Subcutaneous preadipocyte (primary cell): ENCODE measurements at places on chromosomes 5 and 9. TPM values are rescaled to one million over a fixed set of nuclear protein-coding genes. Genes with fewer than 3 reads are reported as not detected.

CD14 gene
- 0.73 and 0.98 TPM in 2 replicates for total RNA-seq

SERF1B gene
- 9.2 and 10.0 TPM in 2 replicates for total RNA-seq

TEK gene
- total RNA-seq = 0.59 and 0.73 TPM in 2 replicates

BTNL8 gene
- total RNA-seq = not detected in 2 replicates

PCDHGA9 gene
- 2.9 and 4.3 TPM in 2 replicates for total RNA-seq

PCDHB14 gene
- under 0.01 and 0.20 TPM in 2 replicates for total RNA-seq

GRM6 gene
- not detected in 2 replicates for total RNA-seq

PROB1 gene
- total RNA-seq = 0.73 and 1.8 TPM in 2 replicates

AKNA gene
- 4.8 and 6.8 TPM in 2 replicates for total RNA-seq

PDLIM7 gene
- 63.9 and 69.4 TPM in 2 replicates for total RNA-seq

SHOC1 gene
- total RNA-seq = not detected in 2 replicates

ZNF454 gene
- 0.78 and 1.8 TPM in 2 replicates for total RNA-seq

TBC1D2 gene
- 12.9 and 22.7 TPM in 2 replicates for total RNA-seq

IFNK gene
- not detected in 2 replicates for total RNA-seq

LURAP1L gene
- 28.9 and 34.9 TPM in 2 replicates for total RNA-seq

MEIKIN gene
- total RNA-seq = not detected in 2 replicates

FOXD4 gene
- under 0.01 and 0.39 TPM in 2 replicates for total RNA-seq

C5 gene
- 4.4 and 5.1 TPM in 2 replicates for total RNA-seq

LAMC3 gene
- 0.20 and 0.37 TPM in 2 replicates for total RNA-seq

PCDHB16 gene
- 0.20 and 0.37 TPM in 2 replicates for total RNA-seq

SAPCD2 gene
- total RNA-seq = 6.6 and 8.2 TPM in 2 replicates

NUDT12 gene
- 11.4 and 13.1 TPM in 2 replicates for total RNA-seq

SMIM33 gene
- not detected in 2 replicates for total RNA-seq

ADAMTSL1 gene
- total RNA-seq = 134 and 166 TPM in 2 replicates

GPX3 gene
- total RNA-seq = 3.1 and 32.3 TPM in 2 replicates

PKN3 gene
- total RNA-seq = 1.8 and 3.3 TPM in 2 replicates

CNTLN gene
- 12.5 and 17.4 TPM in 2 replicates for total RNA-seq

PDZD2 gene
- under 0.01 and 0.73 TPM in 2 replicates for total RNA-seq

CSF1R gene
- total RNA-seq = not detected in 2 replicates

PCDHA9 gene
- under 0.01 TPM in 2 replicates for total RNA-seq

LIFR gene
- 44.8 and 65.3 TPM in 2 replicates for total RNA-seq

FYB1 gene
- under 0.01 TPM in 2 replicates for total RNA-seq

MZB1 gene
- under 0.01 TPM in 1 of 2 replicates, not detected in the other for total RNA-seq

COL23A1 gene
- under 0.01 TPM in 1 of 2 replicates, not detected in the other for total RNA-seq

LRRC19 gene
- total RNA-seq = not detected in 2 replicates

CD180 gene
- not detected in 2 replicates for total RNA-seq

PPP3R2 gene
- total RNA-seq = not detected in 2 replicates

IL33 gene
- total RNA-seq = 3.9 and 11.0 TPM in 2 replicates
